ENCODE measurements at places on chromosomes 6 and 20.

DNA sequence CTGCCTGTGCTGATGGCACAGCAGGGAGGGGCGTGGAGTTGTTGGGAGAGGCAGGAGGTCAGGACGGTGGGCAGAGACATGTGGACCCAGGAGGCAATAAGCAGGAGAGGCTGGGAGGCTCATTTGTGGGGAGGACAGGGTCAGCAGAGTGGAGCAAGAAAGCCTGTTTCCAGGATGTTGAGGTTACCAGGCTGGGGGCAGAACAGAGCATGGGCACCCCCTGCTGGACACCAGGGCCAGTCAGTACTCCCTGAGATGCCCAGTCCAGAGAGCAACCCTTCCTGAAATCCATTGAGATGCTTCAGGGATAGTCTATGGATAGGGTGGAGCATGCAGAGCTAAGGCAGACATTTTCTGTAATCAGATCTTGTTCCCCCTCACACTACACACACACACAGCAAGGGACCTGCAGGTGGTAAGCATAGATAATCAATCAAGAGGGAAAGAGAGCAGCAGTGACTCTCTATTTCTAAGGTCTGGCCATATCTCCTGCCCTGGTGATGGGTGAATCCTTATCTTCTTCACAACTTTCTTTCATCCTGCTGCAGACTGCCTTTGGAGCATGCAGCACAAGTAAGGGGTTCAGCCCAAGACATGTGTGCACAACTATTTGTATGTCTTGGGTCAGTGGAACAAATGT, 41.7 kb downstream of the MOCS1 start:
- DNase-seq: no peak

DNA sequence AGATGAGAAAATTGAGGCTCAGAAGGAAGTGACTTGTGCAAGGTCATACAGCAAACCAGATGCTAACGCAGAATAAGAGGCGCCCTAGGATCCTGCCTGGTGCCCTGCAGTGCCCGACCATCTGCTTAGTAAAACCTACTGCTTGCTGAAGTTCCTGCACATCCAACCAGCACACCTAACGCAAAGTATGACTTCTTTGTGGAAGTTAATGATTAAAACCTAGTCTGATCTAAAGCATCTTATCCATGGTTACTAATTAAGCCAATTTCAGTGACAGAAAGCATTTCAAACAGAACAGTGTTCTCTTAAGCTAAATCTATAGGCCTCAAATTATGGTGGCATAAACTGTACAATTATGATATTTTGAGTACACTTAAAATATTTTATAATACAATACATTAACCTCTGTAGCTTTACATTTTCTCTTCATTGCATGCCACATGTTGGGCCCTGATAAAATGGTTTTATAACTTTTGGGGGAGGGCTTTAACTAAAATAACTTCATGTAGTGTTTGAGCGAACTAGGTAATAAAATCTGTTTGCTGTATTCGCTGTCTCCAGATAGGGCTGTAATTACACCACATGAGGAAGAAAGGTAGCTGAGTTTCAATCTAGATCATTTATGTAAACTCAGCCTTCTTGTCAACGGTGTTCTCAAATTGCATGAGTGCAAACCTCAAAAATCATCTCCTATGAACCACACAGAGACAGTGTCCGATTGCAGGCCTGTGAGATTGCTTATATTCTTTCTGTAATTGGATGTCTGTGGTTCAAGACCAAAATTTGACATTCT, 37.5 kb upstream of the BEND3 start:
- no peak for DNase-seq

GRCh38 chr20:34129518-34130162, 17.6 kb upstream of the EIF2S2 start:
- peak; percentile 38 for DNase-seq

GRCh38 chr6:106421496-106421895, 61.0 kb downstream of the CRYBG1 start:
- DNase-seq: no peak

- no peak for DNase-seq
Observed at GRCh38 chr6:149026530-149026942, 279.7 kb downstream of the UST start.

GRCh38 chr6:44439270-44440045, 52.0 kb downstream of the CDC5L start:
- no peak for DNase-seq

DNA sequence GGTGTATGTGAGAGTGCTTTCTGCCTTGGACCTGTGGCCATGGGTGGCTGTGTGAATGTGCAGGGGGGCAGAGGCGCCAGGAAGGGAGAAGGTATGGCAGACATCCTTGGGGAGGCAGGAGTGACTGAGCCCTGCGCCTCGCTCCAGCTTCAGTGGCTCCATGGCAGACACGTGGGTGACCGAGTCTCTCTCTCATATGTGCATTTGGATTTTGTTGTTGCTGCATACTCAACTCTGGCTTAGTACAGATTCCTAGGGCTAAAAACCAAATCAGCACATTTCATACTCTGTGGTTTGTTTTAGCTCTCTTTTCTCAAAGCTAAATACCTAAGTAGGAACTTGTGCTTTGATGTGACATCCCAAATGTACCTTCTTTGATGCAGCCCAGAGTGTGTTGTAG, 97.6 kb downstream of the DTD1 start:
- DNase-seq: no peak

GRCh38 chr6:49479308-49479970, 16.3 kb downstream of the CENPQ start:
- DNase-seq: no peak

- no peak for DNase-seq
Observed at GRCh38 chr6:112503091-112503596, 156.0 kb downstream of the RFPL4B start.

- no peak for DNase-seq
Observed at GRCh38 chr6:43982084-43982625, 145.1 kb downstream of the MRPL14 start.

DNA sequence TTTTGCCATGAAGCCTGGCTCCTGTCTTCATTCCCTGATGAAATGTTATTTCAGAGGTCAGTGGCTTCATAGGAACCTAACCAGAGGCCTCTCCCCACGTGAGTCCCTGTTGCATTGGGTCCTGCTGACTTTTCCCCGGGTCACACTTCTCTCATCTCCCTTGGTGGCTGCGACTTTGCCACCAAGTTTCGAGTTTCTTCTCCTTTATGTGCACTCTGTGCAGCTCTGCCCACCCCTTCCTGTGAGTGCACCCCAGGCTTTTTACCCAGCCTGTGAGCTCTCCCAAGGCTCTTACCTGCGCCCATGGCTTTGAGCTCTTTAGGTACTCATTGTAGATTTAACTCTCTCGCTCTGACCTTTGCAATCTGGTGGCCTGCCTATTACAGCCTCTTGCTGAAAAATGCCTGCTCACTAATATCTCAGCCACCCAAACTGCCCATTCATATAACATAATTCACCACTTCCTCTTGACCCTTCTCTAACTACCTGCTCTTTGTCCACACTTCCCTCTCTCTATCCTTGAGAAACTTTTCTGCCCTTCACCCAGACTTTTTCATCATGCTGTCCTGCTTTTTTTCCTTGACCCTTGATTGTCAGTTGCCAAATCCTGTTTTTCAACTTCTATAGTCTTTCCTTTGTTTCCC, 105.9 kb downstream of the SASH1 start:
- no peak for DNase-seq

- DNase-seq: no peak
Observed at GRCh38 chr20:16712511-16712947, 17.3 kb upstream of the SNRPB2 start.

GRCh38 chr6:23713211-23713610, 412.8 kb upstream of the NRSN1 start:
- no peak for DNase-seq

DNA sequence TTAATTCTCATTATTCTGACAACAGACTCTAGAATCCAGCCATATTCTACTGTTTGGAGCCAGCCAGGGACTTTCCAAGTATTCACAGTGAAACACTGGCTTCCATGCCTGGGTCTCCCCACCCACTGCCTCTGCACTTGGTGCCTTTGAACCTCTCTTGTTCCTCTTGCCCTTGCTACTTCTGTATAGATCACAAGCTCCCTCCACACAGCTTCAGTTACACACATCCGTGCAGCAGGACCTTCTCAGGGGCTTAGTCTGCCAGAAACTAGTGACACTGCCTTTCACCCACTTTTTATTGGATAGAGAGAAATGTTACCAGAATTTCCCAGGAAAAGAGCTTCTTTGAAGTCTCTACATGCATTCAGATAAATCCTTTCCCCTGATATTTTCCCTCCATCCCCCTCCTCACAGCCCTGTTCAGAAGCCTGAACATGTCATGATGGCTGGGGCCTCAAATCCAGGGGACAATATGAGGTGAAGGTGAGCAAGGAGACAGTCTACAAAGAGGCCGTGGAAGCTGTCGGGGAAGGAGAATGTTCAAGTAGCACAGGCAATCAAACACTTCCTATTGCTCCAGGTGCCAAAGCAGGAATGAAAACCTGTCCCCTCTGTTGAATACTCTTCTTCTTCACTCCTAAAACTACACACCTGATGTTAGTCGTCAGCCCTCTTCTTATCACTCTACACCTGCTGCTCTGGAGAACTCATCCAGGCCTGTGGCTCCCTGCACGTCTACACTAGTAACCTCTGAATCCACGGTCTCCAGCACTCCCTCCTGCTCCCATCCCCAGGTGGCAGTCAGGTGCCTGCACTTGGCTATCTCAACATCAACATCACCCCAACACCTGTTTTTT, 20.2 kb upstream of the HLA-DOA start:
- no peak for DNase-seq

DNA sequence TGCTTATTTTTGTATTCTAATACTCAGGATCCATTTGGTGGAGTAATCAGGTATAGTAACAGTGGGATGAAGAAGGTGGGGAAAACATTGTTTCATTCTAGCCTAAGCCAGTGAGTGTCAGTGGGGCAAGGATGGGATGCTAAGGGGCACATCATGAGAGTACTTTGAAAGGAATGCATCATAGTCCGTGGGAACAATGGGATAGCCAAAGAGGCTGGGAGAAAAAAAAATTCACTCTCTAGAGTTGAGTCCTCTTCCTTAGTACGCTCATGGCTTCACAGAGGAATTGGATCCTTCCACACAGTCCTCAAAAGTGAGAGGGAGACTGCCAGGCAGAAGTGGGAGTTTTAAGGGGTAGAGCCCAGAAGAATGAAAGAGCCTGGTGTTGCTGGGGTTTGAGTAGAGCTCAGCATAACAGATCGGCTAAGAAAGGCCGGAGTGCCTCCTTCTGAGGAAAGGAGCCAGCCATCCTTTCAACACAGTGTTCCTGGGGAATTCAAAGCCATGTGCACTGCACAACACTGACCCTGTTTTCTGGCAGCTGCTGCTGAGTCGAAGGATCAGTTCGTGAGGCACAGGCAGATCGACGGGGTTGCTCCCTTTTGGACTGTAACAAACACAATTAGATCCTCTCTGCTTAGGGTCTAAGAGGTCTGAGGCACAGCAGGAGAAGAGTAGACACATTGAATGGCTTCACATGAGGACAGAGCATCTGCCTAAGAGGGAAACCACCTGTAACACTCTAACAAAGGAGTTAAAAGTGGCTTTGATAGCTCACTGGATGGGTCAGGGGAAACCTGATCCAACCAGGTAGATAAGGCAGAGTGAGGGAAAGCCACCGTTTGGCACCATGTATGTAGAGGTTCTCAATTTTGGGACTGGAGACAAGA, 61.2 kb downstream of the ELOVL5 start:
- DNase-seq: no peak

GRCh38 chr20:57685146-57685758, 24.6 kb downstream of the PMEPA1 start:
- DNase-seq: no peak

GRCh38 chr6:160358225-160359119, 10.3 kb downstream of the SLC22A3 start:
- DNase-seq: no peak

DNA sequence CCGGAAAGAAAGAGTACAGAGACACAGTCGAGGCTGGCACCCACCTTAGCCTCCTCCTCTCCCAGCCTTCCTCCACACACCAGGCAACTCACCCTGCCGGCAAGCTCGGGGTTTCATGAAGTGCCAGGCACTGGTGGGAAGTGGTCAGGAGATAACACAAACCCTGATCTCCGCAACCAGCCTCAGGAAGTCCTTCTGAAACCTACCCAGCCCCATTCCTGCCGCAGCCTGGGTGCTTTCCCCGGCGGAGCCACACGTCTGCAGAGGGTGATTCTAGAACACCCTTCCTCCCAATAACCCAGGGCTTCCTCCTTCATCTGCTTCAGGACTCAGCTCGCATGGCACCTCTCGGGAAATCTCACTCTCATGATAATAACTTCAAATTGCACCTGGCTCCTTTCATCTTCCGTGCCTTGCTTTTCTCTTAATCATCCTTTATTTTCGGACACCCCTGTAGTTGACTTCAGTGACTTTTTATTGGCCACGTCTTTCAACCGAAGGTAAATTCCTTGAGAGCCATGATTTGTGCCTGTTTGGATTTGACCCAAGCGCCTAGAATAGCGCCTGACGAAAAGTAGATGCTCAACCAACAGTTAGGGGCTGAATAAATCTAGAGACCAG, 8.7 kb upstream of the HLA-E start:
- DNase-seq: peak; percentile 31

DNA sequence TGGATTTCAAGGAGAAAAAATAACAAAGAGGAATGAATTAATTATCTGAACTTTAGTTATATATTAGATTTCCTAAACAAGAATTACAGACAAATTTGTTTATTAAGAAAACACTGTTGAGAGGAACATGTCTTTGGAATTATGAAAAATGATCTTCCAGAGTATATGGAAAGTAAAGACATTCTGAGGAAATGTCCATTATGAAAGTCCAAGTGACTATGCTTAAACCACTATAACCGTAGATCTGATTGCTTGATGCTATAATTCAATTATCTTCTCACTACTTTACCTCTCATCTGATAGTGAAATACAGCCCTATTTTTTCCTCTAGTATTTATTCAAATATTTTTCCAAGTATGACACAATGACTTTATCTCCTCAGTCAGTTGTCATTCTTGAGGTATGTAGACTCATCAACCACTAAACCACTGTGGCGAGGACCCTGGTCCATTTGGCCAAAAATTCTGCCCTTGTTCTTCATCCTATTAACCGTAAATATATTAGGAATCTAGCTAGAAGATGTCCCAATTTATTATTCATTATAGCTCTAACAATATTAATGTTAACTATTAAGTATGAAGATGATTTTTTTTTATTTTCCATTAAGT, 37.3 kb upstream of the AHI1 start:
- DNase-seq: no peak

DNA sequence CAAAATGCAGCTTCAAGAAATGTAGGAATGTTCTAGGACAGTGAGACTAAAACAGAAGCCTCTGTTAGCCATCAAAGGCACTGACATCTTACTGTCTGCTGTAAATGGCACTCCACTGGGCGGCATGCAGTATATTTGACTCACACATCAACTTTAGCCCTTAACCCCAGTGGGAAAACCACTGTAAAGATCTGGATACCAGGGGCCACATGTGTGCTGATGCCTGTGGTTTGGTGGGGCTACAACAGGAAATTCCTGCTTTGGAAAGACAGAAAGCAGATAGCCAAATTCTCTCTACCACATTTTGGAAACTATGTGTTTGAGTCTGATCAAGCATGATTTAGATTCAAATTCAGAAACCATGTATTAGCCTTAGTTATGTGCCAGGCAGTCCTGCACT, 4.3 kb downstream of the PFDN4 start:
- DNase-seq: no peak

GRCh38 chr6:44556046-44556445, 168.5 kb downstream of the CDC5L start:
- DNase-seq: no peak

GRCh38 chr6:116476002-116476678, 15.0 kb downstream of the CALHM6 start:
- DNase-seq: no peak

GRCh38 chr6:14964556-14965270, 281.2 kb upstream of the JARID2 start:
- DNase-seq: no peak

Data from T follicular helper cell (primary cell).